ENCODE measurements at places on chromosomes 4 and X.

DNA sequence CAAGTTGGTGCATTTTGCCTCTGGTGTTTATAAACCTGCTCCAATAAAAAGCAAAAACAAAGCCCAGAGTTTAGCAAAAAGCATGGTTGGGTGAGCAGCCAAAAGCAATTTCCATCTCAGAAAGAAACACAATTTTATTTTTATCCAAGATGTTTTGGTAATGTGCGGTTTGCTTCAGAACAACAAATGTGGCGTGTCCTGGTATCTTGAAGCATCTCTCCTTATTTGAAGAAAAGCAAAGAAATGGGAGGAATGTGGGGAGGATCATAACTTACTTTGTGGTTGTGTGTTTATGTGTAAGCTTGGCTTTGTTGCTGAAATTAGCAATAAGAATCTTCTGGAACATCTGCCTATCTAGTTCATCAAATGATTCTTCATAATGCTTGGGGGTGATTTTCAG is 88.3 kb upstream of the DDX3X start:
- no peak for DNase-seq

GRCh38 chrX:30570505-30570904 is 7.1 kb downstream of the TASL start:
- DNase-seq: no peak

- no peak for DNase-seq
These were observed 3.1 kb upstream of the TSPAN5 start for GRCh38 chr4:98661371-98662054.

GRCh38 chr4:109278594-109279031 is 23.8 kb downstream of the COL25A1 start:
- DNase-seq: no peak

DNA sequence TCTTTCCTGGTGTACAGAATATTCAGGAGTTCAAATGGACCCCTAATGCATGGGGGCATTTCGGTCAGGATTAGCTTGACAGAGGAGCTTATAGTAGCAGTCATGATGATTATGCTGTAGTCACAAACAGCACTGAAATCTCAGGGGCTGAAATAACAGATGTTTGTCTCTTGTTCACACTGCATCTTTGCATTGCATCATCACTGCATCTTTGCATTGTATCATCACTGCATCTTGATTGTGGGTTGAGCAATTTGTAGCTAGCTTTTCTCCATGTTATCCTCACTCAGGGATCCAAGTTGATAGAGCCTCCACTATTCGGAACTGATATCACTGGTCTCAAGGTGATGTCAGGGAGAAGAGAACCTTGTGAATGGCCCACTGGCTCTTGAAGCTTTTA is 160.9 kb downstream of the GATB start:
- no peak for DNase-seq

DNA sequence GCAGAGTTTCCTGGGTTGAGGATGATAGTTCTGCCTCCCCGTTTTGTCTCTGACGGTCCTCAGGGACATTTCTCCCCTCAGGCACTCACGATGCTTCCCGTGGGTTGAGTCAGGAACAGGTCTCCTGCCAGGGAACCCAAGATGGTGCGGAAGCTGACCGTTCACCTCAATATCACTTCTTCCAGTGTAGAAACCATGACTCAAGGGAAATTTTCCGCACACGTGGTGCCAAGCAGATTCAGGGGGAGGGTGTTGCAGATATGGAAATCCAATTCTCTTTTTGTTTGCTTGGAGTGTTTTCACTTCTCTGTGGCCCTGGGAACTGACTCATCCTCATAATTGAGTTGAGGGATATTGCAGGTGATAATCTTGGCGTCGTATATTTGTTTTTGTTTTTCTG is 46.7 kb downstream of the CXorf49B start:
- no peak for DNase-seq

DNA sequence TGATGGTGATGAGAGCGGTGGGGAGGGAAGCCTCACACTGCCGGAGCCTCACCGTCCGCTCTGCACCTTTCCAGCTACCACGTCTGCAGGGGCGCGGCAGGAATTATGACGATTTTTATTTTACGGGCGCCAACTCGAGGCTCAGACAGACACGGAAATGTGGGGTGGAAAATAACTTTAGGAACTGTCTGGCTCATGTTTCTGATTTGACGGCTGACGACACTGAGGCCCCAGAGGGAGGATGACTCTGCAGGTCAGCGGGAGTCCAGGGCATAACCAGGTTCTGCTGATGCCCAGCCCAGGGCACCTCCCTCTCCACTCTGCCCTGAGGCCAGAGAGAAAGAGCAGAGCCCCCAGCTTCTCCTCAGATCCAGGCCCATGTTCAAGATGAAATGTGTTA is 43.9 kb downstream of the C4orf50 start:
- no peak for DNase-seq

- no peak for DNase-seq
These were observed 1.5 kb upstream of the ARHGAP4 start for GRCh38 chrX:153927672-153927921.

GRCh38 chrX:50075630-50076339 is 125.0 kb downstream of the AKAP4 start:
- DNase-seq: no peak

GRCh38 chr4:54403700-54404453 is 174.8 kb downstream of the PDGFRA start:
- DNase-seq: no peak

DNA sequence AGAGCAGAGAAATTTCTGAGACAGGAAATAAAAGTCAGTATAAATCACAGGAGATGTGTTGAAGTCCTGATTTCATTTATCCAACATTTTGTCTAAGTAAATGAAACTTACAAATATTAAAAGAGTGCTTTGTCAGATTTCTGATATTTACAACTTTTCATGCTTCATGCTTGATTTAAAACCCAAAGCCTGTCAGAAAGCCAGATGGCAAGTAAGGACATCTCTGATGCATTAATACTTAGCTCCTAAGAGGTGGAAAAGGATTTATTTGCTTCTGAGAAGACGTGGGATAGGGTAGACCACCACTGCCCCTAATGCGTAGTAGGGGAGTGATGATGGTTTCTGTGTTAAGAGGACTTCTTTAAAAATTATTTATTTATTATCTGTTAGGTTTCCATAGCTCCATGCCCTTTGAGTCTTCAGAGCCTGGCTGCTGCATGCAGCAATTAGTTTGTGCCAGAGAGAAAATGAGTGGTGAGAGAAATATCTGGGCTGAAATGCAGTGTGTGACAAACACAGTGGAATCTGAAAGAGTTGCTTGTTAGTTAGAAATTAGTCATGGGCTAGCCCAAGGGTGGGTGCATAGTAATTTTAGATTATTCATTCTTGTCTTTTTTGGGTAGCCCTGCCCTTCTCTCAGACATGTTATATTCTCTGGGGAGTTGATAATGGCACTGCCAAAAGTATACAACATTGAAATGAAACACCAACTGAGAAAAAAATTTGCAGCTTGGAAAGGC is 333.8 kb downstream of the C4orf33 start:
- no peak for DNase-seq

GRCh38 chr4:93461541-93461940 is 367.0 kb upstream of the ATOH1 start:
- no peak for DNase-seq

GRCh38 chr4:13103382-13104015 is 380.6 kb downstream of the RAB28 start:
- no peak for DNase-seq

DNA sequence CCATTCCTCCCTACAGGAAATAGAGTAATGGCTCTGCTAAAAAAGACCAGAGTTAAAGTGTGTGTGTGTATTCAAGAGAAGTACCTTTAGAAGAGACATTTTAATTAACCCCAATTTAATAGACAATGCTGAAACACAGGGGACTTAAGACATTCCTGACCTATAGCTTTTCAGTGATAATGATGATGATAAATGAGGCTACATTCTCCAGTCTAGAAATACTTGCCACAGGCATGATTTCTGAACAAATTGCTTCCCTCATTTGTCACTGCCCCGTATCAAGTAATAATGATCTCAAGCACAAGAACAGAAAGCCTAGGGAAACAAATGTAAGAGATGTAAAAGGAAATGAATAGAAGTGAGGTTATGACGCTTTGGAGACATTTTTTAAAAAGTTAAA is 117.1 kb downstream of the UNC5C start:
- DNase-seq: no peak

DNA sequence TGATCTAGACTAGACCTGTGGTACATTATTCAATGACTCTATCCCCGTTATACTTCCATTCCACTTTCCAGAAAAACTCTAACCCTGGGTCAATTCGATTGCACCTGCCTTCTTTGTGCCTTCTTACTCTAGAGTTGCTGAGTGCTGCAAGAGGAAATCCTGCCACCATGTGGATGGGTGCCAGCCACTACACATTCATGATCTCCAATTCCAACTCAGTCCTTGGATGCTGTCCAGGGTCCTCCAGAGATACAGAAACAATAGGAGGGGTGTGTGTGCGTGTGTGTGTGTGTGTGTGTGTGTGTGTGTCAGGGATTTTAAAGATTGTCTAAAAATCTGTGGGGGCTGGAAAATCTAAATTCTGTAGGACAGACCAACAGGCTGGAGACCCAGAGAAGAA is 42.9 kb upstream of the INTS6L start:
- no peak for DNase-seq

GRCh38 chr4:41144812-41145211 is 69.5 kb downstream of the APBB2 start:
- DNase-seq: no peak

GRCh38 chr4:103075435-103075893 is 1.1 kb downstream of the SLC9B2 start:
- no peak for DNase-seq

DNA sequence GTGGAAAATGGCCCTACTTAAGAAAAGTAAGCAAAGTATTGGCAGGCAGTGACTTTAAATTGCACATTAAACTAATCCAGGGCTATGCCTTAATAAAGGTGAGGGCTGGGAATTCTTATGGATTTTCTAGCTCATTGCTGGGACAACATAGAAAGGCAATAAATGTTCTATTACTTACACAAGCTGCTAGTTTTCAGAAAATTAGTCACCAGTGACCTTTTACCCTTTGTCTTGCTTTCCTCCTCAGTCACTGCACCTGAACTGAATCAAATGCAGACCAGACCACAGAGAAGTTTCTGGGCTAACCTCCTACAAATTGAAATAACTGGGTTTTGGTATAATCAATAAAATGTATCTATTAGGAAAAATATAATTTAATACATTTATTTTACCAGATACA is 694.4 kb upstream of the FAM241A start:
- no peak for DNase-seq

- DNase-seq: no peak
These were observed 429.9 kb downstream of the AFF2 start for GRCh38 chrX:148930206-148930729.

GRCh38 chrX:22323541-22323940 is 50.8 kb downstream of the CBLL2 start:
- no peak for DNase-seq

GRCh38 chr4:11724731-11725130 is 296.0 kb upstream of the HS3ST1 start:
- DNase-seq: no peak

- no peak for DNase-seq
These were observed 37.8 kb downstream of the PHKA2 start for GRCh38 chrX:18946157-18946556.

DNA sequence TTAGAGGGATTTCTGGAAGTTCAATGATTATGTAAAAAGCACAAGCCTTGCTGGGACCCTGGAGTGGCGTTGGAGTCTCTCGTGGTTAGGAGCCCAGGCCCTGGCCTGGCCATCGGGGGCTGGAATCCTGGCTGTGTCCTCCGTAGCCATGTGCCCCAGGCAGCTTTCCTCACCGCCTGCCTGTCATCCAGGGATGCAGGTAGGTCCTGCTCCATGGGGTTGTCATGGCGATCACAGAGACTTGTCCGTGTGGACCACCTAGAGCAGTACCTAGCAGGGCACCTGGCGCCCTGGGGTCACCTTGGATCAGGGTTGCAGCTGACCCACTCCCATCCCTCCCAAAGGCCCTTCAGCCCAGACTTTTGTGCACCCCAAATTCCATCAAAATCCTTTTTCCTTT is 30.2 kb upstream of the WFS1 start:
- DNase-seq: no peak

DNA sequence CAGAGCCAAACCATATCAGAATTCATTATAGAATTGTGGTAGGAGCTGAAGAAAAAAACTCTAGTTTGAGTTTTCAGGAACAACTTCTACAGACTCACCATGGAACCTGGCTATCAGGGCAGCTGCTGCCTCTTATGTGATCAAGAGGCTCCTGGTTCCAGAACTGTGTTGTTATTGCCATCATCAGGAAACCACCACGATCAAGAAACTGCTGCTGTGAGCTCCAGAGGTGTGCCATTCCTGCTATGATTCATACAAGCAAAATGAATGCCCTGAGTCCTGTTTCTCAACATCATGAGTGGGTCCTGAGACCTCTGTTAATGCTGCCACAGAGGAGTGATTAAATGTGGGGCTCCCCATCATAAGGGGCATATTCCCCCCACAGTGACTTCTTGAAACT is 43.7 kb downstream of the TASL start:
- no peak for DNase-seq

DNA sequence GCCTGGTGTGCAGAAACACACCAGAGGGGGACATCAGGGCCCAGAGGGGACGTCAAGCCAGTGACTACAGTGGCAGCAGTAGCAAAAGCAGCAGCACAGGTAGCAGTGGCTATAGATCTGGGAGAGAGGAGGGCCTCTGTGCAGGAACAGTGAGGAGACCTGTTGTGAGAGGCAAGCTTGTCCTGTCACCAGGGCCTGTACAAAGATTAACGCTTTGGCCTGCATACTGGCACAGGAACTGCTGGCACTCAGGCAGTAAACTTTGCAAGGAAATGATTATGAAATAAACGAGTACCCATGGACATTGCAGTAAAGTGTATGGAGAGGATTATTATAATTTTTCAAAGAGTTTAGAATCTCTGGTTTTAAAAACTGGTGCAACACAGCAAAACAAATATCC is 5.5 kb upstream of the PHF8 start:
- DNase-seq: no peak

GRCh38 chrX:134172588-134173259 is 64.3 kb upstream of the CCDC160 start:
- no peak for DNase-seq

DNA sequence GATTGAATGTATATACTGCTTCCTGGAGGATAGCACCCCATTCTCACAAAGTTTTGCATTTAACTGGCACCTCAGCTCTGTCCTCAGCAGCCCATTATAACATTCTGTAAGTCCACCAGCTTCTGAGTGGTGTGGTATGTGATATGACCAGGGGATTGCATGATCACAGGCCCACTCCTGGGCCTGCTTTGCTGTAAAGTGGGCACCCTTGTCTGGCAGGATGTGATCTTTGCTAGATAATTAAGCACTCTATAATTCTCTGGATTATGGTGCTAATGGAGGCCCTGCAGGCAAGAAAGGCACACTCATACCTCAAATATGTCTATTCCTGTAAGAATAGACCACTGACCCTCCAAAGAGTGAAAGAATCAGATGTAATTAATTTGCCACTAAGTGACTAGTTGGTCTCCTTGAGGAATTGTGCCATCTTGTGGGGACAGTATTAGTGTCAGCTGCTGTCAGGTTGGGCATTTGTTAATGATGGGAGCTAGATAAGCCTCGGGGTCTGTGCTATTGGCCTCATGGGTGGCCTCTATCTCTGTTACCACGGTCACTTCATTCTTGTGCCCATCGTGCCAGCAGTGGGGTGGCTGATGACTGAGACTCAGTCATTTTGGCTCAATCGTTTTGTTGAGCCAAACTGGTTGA is 2.2 kb upstream of the CFI start:
- peak; percentile 4 for DNase-seq

GRCh38 chr4:107893171-107894137 is 37.9 kb upstream of the CYP2U1 start:
- no peak for DNase-seq
